ENCODE measurements at places on chromosomes 6 and 20. TPM values are rescaled to one million over a fixed set of nuclear protein-coding genes. Genes with fewer than 3 reads are reported as not detected.
A peak's percentile ranks its signal among the peaks of the same experiment; 100 is the strongest.

Gene DBNDD2
- polyA plus RNA-seq = 25.0 TPM

Gene PCSK2
- polyA plus RNA-seq = 0.71 TPM

Gene RHAG
- 1.7 TPM for polyA plus RNA-seq

Gene GJA1
- polyA plus RNA-seq = 37.9 TPM

Gene GABRR1
- 1.1 TPM for polyA plus RNA-seq

- no peak for DNase-seq
These were observed 353.1 kb upstream of the TSHZ2 start for GRCh38 chr20:52619101-52619500.

- DNase-seq = no peak
These were observed 1.6 kb upstream of the MED23 start for GRCh38 chr6:131629651-131630050.

DNA sequence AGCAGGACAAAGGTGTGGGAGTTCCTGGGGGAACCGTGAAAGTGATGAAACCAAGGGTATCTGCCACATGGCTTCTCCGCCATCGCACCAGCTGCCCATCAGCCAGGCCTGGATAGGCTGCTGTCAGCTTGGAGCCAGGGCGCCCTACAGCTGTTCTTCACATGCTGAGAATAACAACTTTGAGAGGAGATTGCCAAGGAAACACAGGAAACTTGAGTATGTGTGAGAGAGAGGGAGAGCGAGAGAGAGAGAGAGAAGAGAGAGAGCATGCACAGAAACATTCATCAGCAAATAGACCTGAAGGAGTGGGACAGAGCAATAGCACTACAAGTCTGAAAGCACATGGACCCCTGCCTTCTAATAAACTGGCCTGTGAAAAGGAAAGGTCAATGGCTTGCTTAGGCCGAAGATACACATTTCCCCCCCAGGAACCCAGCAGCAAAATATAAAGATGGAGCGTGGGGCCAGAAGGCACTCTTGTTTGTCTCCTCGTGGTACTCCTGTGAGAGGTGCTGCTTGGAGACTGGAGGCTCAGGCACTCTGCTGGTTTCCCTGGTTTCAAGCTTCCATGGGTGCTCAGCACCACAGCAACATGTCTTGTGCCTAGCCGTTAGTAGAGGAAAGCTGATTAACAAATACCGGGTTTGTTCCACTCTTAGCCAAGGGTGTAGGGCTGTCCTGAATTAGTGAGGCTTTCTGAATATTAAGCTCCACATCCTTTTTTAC, 53.0 kb downstream of the SNAP25 start:
- DNase-seq = no peak

DNA sequence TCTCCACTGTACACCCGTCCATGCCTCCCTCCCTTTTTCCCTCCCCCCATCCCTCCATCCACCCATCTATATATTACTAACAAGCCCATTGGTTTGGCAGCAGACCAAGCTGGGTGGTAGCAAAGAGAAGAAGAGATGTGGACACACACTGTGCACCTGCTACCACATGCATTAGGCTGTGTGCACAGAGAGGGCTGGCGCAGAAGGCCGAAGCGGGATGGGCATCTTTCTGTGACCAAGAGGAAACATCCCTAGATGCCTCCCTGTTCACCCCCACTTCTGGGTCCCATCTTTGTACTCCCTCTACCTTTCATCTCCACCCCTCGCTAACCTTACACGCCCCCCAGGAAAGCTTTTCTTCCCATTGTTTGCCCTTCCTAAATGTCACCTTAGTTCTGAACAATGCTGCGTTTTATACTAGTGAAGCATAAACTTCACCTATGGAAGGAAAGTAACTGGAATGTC, 64.9 kb upstream of the AFDN start:
- DNase-seq = no peak

DNA sequence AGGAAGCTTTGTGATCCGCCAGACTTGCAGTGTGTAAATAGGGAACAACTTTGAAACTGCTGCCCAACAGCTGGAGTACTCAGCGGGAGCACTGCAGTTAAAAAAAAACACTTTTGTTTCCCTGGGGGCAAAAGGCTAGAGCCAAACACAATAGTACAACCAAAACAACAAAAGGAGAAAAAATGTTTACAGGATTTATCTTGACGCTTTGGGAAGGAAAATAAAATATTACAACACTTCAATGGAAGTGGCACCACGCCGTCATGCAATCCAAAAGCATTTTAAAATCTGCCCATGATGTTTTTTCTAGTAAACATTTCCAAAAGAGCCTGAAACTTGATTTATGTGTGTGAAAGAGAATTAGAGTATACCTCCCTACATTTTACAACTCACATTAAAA, 26.0 kb downstream of the PTPRK start:
- no peak for DNase-seq

DNA sequence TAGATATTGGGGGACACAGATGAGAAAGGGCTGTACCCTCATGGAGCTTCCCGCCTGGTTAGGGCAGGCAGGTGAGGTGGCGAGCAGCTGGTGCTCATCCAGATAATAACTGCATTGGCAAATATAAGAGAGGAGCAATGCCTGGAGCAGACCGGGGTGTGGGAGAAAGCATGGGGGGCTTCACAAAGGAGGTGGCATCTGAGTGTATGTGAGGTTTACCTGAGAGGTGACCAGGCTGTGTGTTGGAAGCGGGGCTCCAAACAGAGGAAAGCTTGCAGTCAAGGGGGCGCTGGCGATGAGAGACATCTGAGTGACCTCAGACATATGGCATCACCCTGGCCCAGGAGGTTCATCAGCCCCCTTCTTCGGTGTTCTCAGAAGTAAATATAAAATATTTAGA, 72.1 kb upstream of the PMEPA1 start:
- no peak for DNase-seq

- no peak for DNase-seq
These were observed 8.9 kb downstream of the TAGAP start for GRCh38 chr6:159035891-159036290.

- no peak for DNase-seq
These were observed 29.9 kb upstream of the ANKEF1 start for GRCh38 chr20:10004900-10005299.

DNA sequence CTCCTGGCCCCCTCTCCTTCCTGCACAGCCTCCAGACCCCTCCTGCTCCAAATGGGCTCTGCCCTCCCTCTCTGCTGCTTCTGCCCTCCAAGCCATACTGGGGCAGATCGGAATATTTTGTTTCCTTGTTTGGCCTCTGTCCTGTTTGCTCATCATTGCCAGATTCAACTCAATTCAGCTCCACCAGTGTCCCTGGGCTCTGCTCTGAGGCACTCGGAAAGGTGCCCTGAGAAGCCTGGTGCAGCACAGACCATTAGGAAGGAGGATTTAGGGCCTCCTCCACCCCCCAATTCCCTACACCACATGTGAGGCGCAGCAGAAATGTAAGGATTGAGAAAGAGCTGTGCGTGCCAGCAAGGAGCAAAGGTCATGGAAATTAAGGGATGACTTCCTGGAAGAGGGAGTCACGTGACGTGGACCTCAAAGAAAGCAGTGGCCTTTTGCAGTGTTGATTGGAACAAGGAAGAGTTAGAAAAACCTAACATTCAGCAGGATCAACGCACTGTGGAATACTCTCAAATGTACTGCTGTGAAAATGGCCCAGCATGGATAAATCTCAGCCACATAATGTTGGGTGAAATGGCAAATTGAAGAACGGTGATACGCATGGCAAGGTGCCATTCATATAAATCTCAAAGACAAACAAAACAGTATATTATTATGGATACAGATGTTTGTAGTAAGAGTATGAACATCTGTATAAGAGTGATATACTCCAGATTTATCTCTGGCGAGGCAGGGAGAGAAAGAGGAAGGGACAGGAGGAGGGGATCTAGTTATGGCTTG, 229.5 kb upstream of the RNF24 start:
- no peak for DNase-seq

- no peak for DNase-seq
These were observed 3.9 kb downstream of the SPEF1 start for GRCh38 chr20:3777381-3777715.

DNA sequence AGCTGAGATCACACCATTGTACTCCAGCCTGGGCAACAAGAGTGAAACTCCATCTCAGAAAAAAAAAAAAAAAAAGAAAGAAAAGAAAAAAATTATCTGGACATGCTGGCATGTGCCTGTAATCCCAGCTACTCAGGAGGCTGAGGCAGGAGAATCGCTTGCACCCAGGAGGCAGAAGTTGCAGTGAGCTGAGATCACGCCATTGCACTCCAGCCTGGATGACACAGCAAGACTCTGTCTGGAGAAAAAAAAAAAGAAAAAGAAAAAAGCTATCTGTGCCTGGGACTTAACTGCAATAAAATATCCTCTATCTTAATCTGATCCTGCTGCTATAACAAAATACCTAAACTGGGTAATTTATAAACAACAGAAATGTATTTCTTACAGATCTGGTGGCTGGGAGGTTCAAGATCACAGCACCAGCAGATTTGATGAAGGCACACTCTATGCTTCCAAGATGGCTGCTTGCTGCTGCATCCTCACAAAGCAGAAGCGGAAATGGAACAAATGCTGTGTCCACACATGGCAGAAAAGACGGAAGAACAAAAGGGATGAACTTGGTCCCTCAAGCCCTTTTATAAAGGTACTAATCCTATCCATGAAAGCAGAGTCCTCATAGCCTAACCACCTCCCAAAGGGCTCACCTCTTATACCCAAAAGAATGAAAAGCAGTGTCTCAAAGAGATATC, 273.3 kb upstream of the JARID2 start:
- DNase-seq = no peak

- DNase-seq = no peak
These were observed 95.2 kb upstream of the HDGFL1 start for GRCh38 chr6:22473991-22474682.

DNA sequence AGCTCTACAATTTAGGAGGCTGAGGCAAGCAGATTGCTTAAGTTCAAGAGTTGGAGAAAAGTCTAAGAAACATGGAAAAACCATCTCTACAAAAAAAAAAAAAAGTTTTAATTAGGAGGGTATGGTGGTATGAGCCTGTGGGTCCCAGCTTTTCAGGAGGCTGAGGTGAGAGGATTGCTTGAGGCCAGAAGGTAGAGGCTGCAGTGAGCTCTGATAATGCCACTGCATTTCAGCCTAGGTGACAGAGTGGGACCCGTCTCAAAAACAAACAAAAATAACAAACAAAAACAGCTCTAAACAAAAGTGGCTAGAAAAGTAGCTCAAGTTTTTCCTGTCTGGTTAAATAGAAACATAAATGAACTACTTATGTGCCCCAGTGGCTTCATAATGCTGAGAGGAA, 2133.6 kb upstream of the DEFB115 start:
- DNase-seq = no peak

GRCh38 chr20:44247586-44248409, 690 bp downstream of the GDAP1L1 start:
- DNase-seq = peak; percentile 30

- DNase-seq = no peak
These were observed 25.2 kb upstream of the TLDC2 start for GRCh38 chr20:36850759-36851158.

- DNase-seq = no peak
These were observed 11.9 kb upstream of the CNR1 start for GRCh38 chr6:88177961-88178464.

GRCh38 chr6:67591910-67592309, 1043.2 kb upstream of the ADGRB3 start:
- no peak for DNase-seq

- peak; percentile 53 for DNase-seq
These were observed 130.6 kb upstream of the C6orf118 start for GRCh38 chr6:165439928-165440554.

- no peak for DNase-seq
These were observed 261.1 kb downstream of the PRL start for GRCh38 chr6:22035690-22036089.

DNA sequence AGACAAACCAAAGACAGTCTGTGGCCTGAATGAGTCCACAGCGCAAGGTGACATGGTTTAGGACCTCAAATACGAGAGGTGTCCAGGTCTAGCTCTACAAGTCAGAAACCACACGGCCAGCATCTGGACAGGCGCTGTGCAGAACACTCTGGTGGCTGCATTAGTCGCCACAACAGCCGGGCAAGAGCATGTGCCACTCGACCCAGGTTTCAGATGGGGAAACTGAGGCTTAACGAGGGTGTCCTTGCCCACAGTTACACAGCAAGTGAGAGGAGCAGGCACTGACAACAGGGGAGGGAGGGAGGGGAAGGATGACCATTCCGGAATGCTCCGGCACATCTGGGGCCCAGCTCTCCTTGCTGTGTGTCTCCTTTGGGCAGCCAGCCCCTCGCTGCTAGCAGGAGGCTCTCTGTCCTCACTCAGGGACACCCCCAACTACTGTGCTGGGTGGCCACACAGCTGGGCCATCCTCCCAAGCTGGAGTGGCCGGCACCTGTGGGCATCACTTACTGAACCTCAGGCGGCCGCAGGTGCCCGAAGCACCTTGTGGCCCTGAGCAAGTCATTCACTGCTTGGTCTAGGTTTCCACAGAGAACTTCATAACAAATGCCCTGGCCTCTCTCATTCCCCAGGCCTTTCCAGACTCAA, 6.6 kb downstream of the DLL1 start:
- DNase-seq = no peak

GRCh38 chr6:163605385-163606097, 191.0 kb downstream of the QKI start:
- DNase-seq = no peak

DNA sequence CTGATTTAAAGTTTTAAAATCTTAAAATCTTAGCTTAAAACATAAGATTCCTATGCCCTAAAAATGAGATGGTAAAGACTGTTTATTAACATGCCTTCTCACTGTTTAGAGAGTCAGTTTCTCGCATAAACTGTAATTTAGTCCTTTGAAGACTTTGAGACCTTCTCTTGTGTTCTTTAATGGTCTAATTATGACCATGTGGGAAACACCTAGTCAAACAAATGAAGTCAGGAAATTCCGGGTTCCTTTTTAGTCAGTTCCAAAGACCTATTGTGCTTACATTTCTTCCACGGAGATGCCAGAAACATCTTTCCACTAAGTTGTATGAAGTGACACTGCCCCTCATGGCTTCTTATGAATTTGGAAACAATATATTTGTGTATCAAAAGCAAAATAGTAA, 64.2 kb upstream of the KIF25 start:
- no peak for DNase-seq

- DNase-seq = no peak
These were observed 6.7 kb upstream of the PDSS2 start for GRCh38 chr6:107466062-107466461.

Measured in hindlimb muscle (tissue), 1 donor.